CD4-positive, alpha-beta T cell (primary cell): ENCODE measurements at places on chromosomes 1 and 21. TPM values are rescaled to one million over a fixed set of nuclear protein-coding genes. Genes with fewer than 3 reads are reported as not detected.

DNA sequence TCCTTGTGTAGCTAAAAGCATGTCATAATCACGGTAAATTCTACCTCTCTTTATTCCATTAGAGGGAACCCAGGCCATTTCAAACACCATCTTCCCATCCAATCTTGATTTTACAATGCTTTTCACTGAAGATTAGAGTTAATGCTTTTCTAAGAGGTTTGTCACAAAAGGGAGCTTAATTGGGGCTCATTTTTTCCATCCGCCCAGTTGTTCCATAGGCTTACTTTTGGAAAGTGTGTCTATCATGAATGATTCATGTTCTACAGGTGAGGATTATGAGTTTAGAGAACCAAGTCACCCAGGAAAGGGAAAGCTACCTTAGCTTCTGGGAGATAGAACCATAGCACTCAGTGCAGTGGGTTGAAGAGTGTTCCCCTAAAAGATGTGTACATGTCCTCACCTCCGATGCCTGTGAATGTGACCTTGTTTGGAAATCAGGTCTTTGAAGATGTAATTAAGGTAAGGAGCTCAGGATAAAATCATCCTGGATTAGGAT lies 286.9 kb upstream of the RUNX1 start:
- H3K36me3 ChIP-seq = no peaks in the 10 kb centered on the region
- H3K4me1 ChIP-seq = no peaks in the 10 kb centered on the region
- no peak overlapping the region for H3K4me3 ChIP-seq
- H3K27ac ChIP-seq = no peak overlapping the region
- DNase-seq = no peak

GRCh38 chr1:30286241-30286987 lies 437.0 kb downstream of the MATN1 start:
- H3K4me3 ChIP-seq = no peak overlapping the region
- H3K27ac ChIP-seq = no peak overlapping the region
- H3K36me3 ChIP-seq = no peaks in the 10 kb centered on the region
- DNase-seq = no peak
- peaks cover 11% of the 10 kb centered on the region for H3K4me1 ChIP-seq

- no peak overlapping the region for H3K27ac ChIP-seq
- peaks cover 24% of the 10 kb centered on the region for H3K4me1 ChIP-seq
- H3K4me3 ChIP-seq = no peak overlapping the region
Observed at GRCh38 chr1:110203021-110203661, 7.0 kb upstream of the KCNC4 start.

GRCh38 chr1:37865348-37866120 lies 6.1 kb upstream of the MTF1 start:
- no peak overlapping the region for H3K27ac ChIP-seq
- peaks cover under 1% of the 10 kb centered on the region for H3K4me1 ChIP-seq
- peaks cover 43% of the 10 kb centered on the region for H3K36me3 ChIP-seq
- DNase-seq = no peak
- no peak overlapping the region for H3K4me3 ChIP-seq

- no peak overlapping the region for H3K27ac ChIP-seq
- DNase-seq = no peak
- no peak overlapping the region for H3K4me3 ChIP-seq
- H3K36me3 ChIP-seq = peaks cover 4% of the 10 kb centered on the region
Observed at GRCh38 chr1:198873696-198874230, 234.9 kb downstream of the PTPRC start.

The HCRTR1 gene
- not detected for total RNA-seq
